H54 (cell line): ENCODE measurements at places on chromosomes 1 and 21.

DNA sequence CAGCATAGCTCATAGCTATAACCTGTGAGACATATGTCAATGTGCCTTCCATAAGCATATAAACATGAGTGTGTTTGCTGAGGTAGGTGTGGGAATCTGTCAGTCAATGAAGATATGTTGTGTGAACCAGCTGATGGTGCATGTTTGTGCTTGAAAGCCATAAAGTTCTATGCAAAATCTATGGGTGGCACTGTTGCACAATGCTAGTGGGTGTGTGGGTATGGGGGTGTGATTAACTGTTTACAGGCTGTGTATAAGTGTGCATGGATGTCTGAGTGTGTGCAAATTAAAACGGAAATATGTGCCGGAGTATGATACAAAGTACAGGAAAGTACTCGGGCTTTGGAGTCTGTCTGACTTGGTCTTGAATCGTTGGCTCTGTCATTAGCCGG lies 1.0 kb upstream of the ATP2B4 start:
- DNase-seq, result no peak

GRCh38 chr21:45556302-45556644 lies 14.0 kb upstream of the SLC19A1 start:
- DNase-seq, result no peak

- DNase-seq, result no peak
These were observed 30.2 kb downstream of the OPTC start for GRCh38 chr1:203524152-203524551.

- DNase-seq, result no peak
These were observed 57.9 kb upstream of the CR2 start for GRCh38 chr1:207396168-207396746.

GRCh38 chr1:160108888-160109662 lies 6.5 kb upstream of the ATP1A2 start:
- DNase-seq, result peak; percentile 62

- DNase-seq, result no peak
These were observed 4.2 kb downstream of the VWA1 start for GRCh38 chr1:1439546-1440261.

- DNase-seq, result no peak
These were observed 56.7 kb downstream of the PLPP3 start for GRCh38 chr1:56522680-56523079.

GRCh38 chr1:111404588-111404987 lies 22.9 kb downstream of the OVGP1 start:
- DNase-seq, result no peak

- DNase-seq, result no peak
These were observed 5.4 kb upstream of the RPS6KA1 start for GRCh38 chr1:26524181-26524580.

GRCh38 chr21:41396558-41397075 lies 29.4 kb upstream of the MX1 start:
- DNase-seq, result no peak

DNA sequence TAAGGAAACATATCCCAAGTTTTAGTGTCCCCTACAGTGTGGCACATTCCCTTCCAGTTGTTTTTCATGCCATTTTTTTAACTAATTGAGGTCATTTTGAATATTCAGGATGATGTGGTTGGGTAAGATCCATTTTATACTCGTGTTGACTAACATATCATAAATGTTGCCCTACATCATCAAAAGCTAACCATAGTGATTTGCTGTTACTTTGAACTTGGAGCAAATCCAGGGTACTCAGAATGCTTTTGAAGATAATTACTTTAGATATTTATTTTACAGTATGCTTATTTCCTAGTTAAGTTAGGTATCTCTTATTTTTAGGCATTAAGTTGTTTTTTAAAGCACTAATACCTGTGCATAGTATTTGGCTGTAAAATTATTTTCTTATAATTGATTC lies 57.8 kb downstream of the DYRK1A start:
- DNase-seq, result no peak

- no peak for DNase-seq
These were observed 83.8 kb upstream of the ACTL8 start for GRCh38 chr1:17671314-17671705.

- DNase-seq, result no peak
These were observed 45.7 kb downstream of the ELK4 start for GRCh38 chr1:205585835-205586785.

DNA sequence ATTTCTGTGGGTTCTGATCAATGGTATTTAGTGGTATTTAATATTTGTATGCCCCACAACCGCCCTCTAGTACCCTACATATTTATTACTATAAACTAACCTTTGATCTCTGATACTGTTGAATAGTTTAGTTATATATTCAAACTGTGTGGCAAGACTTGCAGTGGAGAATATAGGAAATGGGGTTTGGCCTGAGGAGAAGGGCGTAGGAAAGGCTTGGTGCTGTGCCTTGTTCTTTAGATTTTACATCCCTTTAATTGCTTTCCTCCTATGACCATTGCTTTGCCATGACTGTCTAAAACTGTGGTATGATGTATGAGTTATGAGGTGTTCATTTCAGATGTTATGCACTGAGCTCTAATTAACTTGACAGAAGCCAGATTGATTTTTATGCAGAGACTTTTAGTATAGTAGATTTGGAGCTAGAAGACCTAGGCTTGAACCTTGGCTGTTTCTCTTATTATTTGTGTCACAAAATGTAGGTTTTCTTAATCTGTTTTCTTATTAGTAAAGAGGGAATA lies 18.6 kb downstream of the DISP1 start:
- no peak for DNase-seq

- DNase-seq, result no peak
These were observed 141.8 kb downstream of the TTLL7 start for GRCh38 chr1:83857103-83857502.

DNA sequence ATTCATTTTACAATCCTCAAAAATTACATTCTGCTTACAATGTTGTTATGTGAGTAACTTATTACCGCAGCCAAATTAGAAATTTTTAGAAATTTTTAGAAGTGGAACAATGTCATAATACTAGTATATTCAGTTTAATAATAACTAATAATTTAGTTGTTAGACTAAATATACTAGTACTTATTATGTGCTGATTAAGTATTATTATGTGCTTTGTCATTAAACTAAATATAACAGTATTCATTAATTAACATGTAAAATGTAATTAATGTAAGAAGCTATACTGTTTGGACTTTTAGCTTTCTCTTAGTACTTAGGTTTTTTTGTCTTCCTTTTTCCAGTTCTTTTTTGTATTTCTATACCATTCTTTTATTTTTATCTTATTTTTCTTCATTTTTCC lies 15.3 kb downstream of the ODR4 start:
- no peak for DNase-seq

DNA sequence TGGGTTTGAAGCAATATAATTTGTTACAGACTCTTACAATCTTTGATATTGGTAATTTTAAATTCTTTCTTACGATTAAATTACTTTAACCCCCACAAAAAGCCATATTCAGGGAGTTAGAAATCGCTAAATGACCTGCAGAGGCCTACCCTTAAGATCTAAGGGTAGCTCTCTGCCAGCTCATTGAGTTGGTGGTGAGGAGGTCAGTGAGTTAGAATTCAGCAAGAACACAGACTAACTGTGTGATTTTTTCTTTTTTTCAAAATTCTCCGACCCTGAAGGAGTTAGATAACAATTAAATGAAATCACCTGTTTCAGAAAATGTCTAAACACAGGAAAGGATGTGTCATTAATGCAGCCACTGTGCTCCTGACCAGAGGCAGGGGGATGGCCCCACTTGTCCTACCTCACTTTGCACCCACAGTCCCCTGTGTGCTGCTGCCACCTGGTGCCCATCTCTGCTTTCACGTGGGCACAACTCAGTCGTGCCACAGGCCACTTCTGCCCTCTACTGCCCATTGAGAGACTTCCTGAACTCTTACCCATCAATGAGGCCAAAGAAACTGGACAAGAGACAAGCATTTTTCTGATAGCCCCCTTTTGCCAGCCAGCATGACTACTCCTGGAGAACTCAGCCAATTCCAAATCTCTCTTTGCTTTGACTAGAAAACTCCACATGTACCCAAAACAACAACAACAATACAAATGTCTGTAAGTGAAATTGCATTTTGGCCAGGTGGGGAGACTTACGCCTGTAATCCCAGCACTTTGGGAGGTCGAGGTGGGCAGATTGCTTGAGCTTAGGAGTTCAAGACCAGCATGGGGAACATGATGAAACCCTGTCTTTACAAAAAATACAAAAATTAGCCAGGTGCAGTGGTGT lies 8.4 kb downstream of the CFAP45 start:
- peak; percentile 87 for DNase-seq

GRCh38 chr1:59937636-59938210 lies 11.2 kb upstream of the CYP2J2 start:
- DNase-seq, result no peak

DNA sequence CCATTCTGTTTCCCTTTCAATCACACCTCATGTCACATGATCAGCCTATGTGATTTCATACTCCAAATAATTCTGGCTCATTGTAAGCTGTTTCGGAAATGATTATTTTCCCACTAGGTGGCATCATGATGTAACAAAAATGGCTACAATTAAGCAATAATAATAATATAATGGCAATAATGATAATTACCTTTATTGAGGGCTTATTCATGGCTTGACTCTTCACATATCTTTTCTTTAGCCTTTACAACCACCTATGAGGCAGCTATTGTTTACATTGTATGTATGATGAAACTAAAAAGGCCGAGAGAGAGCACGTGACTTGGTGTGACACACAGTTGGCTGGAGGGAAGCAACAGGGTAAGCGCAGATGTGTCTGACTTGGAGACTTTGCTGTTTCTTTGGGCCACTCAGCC lies 12.5 kb upstream of the KPRP start:
- peak; percentile 7 for DNase-seq

DNA sequence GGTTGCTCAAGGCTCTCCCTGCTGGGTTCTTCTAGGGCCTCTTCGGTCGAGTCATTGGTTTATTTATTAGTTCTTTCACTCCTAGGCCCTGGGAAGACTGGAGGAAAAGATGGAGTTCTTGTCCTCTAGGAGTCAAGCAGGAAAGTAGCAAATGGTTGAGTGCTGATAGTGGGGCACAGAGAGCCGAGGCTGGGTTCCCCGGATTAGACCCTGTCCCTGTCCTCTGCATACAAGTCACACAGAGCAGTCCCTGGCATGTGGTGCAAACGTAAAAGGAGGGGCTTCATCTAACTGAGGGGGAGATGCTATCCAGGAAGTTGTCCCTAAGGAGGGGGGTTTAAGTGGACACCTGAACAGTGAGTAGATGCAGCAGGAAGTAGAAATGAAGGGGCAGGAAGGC lies 19.2 kb upstream of the KCNE2 start:
- DNase-seq, result no peak

GRCh38 chr1:208731981-208732821 lies 488.0 kb upstream of the PLXNA2 start:
- DNase-seq, result no peak

- no peak for DNase-seq
These were observed 16.4 kb upstream of the ATP1A1 start for GRCh38 chr1:116356673-116357072.

DNA sequence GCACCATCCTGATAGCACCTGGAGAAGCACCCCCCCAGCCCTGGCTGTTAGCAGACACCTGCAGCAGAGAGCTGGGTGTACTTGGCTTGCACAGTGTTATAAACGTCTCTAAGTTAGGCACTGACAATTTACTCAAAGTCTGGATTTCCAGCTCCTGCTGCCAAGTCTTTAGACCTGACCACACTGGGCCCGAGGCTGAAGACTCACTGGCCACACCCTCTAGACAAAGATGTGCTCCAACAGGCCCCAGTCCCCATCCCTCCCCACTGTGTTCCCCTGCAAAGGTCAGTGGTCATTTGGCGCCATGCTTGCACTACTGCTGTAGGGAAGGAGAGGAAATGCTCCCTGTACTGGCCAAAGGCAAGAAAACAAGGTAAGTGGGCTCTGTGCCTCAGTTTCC lies 31.1 kb downstream of the PADI6 start:
- no peak for DNase-seq

DNA sequence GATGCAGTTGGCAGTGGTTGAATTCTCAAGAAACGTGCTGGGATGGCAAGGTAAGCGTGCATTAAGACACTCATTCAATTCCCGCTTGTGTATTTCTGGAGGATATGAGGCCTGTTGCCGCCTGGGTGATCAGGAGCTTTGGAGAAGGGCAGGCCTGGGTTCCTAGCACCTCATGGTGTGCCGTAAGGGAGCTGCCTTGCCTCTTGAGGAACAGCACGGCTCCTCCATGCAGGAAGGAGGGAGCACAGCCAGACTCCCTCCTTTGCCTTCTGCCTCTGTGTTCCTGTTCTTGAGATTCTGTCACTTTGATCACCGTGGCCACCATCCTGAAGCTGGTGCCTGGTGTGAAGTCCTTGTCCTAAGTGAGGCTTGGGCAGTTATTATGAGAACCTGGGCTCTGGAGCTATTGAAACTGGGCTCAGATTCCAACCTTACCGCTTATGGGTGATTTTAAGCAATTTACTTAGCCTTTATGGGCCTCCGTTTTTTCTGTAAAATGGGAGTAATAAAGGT lies 18.3 kb downstream of the SLFNL1 start:
- DNase-seq, result no peak

DNA sequence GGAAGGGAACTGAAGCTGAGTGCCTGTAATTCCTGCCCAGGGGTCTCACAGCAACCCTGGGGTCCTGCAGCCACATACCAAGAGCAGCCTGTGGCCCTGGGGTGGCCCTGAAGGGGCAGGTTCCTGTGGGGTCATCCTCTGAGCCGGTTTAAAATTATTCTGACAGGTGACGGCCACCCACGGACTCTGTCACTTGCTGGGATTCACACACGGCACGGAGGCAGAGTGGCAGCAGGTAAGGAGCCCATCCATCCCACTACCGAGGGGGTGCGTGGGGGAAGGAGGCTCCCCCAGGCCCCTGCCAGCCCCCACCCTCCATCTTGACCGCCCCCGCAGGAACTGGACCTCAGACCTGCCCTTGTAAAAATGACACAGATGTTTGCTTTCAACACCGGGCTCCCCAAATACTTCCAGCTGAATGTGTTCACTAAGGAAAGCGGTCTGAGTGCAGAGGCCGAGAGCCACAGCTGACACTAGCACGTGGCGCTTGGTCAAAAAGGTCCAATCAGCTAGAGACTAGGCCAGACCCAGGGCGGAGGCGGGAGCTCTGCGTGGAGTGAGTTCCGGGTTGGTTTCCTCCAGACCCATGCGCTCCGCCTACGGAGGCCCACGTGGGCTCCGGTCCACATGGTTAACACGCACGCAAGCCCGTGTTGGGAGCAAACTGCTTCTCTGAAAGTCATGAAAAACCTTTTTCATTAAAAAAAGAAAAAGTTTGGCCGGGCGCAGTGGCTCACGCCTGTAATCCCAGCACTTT lies 10.0 kb downstream of the YBEY start:
- no peak for DNase-seq

DNA sequence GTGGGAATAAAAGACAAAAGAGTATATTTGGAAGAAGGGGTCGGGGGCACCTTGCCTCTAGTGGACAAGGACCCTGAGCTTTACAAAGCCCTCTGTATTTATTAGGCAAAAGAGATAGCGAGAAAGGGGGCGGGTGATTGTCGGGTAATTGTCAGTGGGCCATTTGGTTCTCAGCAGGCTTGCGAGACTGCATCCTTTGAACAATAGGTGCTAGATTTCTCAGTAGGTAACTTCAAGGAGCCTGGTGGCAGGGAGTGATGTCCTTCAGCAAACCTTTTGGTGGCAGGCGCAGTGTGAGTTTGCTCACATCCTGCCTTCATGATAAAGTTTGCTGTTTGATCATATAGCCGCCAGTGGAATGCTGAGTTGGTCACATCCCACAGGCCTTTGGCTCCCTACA lies 71.4 kb downstream of the AXDND1 start:
- DNase-seq, result no peak

GRCh38 chr1:109875874-109876273 lies 34.8 kb upstream of the CSF1 start:
- DNase-seq, result no peak
